ENCODE measurements at places on chromosomes 1 and 21. TPM values are rescaled to one million over a fixed set of nuclear protein-coding genes. Genes with fewer than 3 reads are reported as not detected.

DNA sequence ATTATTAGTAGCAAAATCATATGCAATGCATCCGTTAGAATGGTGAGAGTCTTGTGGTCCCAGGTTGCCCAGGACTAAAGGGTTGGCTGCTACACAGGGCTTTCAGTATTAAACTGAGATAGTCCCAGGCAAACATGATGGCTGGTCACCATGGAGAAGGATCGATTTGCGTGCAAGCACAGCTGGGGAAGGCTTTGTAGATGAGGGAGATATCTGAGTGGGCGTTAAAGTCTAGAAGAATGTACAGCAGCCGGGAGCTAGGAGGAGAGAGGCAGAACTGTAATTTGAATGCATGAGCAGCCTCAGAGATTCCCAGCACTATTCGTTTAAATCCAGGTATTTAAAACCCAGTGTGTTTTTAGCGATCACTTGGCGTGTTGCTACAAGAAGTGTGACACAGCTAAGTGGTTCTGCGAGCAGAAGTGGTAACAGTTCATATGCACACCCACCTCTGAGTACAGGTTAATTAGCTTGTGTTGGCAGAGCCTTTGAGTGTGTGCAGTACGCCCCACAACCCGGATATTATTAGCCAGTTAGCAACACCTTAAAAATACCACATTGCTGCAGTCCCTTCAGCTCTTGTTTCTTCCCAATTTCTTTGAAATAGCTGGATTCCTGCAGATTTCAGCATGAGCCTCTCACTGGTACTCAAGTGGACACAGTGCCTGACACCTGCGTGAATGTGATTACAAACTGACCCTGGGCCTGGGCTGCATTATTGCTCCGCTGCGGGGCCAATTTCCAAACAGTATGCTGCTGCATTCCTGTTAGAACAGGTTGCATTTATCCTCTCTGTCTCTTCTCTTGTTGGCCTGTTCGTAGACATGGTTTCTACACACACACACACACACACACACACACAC is 67.2 kb upstream of the SCAF4 start:
- no peak for DNase-seq

GRCh38 chr1:6891781-6892579 is 106.7 kb downstream of the CAMTA1 start:
- DNase-seq: peak; percentile 43

DNA sequence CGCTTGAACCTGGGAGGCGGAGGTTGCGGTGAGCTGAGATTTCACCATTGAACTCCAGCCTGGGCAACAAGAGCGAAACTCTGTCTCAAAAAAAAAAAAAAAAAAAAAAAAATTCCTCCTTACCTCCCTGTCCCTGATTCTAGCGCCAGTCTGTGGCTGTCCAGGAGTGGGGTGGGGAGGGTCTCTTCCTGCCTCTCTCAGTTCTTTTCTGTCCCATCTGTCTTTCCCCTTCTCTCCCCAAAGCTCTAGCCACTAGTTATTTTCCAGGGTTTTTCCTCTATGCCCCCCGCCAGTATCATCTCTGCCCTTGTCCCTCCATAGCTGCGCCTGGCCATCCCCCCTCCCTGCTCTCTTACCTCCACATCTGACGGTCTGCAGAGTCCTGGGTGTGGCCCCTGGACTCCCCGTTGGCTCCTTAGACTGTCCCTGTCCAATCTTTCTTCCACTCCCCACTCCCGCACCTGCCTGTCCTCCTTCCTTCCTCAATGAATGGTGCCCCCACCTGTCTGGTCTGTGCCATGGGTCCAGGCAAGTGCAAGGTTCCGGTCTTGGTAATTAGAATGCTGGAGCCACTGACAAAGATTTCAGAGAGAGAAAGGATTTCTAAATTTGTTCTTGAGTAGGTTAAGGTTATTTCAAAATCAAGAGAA is 1.6 kb upstream of the TMEM63A start:
- DNase-seq: no peak

DNA sequence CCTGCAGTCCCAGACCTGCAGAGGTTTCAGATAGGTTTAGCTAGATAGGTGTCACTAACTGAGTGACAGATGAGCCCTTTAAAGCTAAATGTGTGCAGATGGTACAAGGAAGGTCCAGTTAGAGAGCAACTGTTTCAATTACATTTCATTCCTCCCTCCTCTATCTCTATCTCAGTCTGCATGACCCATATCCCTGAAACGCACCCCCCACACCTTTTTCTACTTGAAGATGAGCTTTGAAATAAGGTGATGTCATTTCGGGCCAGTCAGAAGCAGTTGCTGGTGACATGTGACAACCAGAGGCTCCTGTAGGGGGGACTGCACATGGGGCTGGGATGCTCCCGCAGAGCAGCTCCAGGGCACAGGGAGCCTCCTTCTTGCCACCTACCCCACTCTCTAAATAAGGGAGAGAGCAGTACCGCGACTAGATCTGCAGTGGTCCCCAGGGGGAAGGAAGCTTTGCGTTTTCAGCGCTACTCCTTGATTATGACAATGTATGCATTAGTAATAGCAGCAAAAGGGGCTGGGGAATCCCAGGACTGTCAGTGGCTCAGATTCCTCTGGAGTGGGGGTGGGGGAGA is 4.3 kb downstream of the ATP8B2 start:
- DNase-seq: no peak

DNA sequence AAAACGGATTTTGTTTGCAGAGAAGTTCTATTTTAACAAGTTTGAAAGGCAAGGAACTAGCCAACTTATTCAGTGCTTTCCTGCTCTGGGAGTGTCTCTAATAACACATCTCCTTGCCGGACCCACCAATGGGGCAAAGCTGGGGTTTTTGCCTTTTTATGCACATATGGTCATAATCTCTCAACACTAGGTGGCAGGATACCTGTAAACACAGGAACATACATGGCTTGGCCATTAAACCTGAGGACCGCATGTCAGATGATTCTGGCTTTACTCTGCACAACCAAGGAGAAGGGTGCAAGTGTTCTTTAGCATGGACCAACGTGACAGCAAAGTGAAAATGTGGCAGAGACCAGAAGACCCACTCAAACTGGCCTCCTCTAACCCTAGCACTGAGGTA is 4.9 kb downstream of the TMEM9 start:
- peak; percentile 80 for DNase-seq

DNA sequence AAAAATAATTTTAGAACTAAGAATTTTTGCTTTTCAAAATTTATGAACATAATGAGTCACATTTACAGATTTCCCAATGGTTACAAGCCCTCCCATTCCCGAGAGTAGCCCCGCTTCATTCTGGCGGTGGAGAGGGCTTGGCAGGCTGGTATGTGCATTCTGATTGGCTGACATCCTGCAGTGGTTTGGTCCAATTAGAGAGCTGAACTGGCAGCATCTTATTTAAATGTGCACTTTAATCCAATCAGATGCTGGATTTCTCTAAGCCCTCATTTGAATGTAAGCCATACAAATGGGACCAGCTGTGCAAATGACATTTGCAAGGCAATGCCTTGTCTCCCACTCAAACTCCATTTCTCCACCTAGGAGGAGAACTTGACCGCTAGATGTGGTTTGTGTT is 18.0 kb upstream of the TRIM17 start:
- DNase-seq: peak; percentile 22

ZBTB7B gene
- total RNA-seq: 169 TPM

BNIPL gene
- total RNA-seq: 1.2 TPM

ATAD3C gene
- 0.27 TPM for total RNA-seq

FHAD1 gene
- total RNA-seq: not detected

All from MCF 10A (cell line).